ENCODE measurements at places on chromosomes 1 and 21. TPM values are rescaled to one million over a fixed set of nuclear protein-coding genes. Genes with fewer than 3 reads are reported as not detected.

The MYBPH gene
- total RNA-seq = not detected

- no peak for DNase-seq
- no peaks in the 10 kb centered on the region for H3K27me3 ChIP-seq
- H3K36me3 ChIP-seq = no peaks in the 10 kb centered on the region
- peaks cover 55% of the 10 kb centered on the region for H3K4me1 ChIP-seq
- peak overlapping the region; percentile 69 for H3K27ac ChIP-seq
These were observed 25.1 kb downstream of the ZBTB17 start for GRCh38 chr1:15950763-15951295.

DNA sequence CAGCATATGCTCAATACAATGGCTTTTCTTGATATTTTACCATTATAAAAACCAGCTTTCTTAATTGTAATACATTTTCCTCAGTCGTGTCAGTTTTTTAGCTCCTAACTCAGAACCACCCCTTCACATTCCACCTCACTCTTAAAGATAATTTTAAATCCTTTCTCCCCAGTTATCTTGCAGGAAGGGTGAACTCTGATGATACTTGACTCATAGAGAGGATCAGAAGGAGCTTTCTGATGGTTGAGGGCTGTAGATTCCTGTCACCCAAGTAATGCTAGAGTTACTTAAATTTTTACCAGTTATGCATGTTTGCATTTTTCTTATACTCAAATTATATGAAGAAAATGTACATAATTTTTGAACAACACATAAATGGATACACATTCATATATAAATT lies 233.7 kb downstream of the NCAM2 start:
- no peaks in the 10 kb centered on the region for H3K36me3 ChIP-seq
- H3K4me1 ChIP-seq = no peaks in the 10 kb centered on the region
- no peak for DNase-seq
- H3K4me3 ChIP-seq = no peak overlapping the region

DNA sequence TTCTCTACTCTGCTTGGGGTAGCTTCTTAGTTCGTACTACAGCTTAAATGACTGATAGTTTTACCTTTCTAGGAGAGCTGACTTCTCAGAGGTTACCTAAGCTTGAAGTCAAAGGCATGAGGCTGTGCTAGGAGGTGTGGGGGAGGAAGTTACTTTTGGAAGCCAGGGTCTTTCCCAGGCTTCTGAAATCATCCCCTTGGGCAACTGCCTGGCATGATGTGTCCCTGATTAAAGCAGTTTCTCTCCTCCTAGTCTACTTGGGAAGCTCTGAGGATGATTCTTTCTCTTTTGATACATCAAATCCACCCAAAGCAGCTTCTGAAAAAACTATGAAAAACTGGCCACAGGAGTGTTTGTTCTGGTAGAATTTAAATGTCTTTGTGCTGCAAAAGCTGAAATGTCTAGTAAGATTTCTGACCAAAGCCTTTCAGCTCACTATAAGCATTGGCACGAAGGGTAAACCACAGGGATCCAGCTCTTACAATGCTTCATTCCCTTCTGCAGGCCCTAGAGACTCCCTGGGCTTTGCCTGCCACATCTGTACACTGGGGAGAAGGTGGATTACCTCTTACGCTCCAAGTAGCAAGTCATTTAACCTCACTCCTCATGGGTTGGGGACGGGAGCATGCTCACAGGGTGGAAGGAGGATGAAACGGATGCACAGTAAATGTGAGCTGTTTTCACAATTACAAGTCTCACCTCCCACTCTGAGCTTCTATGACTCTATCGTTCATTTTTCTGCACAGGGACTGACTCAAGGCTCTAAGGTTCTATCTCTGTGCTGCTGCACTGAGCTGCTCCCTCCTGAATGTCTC lies 59.6 kb downstream of the RUNX1 start:
- H3K27ac ChIP-seq = no peak overlapping the region
- H3K36me3 ChIP-seq = no peaks in the 10 kb centered on the region
- no peak for DNase-seq
- no peak overlapping the region for H3K4me3 ChIP-seq
- no peaks in the 10 kb centered on the region for H3K4me1 ChIP-seq

- no peak overlapping the region for H3K4me3 ChIP-seq
- H3K4me1 ChIP-seq = no peaks in the 10 kb centered on the region
- no peak overlapping the region for H3K27ac ChIP-seq
- DNase-seq = no peak
- H3K27me3 ChIP-seq = no peaks in the 10 kb centered on the region
- H3K36me3 ChIP-seq = no peaks in the 10 kb centered on the region
These were observed 52.7 kb downstream of the AGBL4 start for GRCh38 chr1:49971088-49971487.

DNA sequence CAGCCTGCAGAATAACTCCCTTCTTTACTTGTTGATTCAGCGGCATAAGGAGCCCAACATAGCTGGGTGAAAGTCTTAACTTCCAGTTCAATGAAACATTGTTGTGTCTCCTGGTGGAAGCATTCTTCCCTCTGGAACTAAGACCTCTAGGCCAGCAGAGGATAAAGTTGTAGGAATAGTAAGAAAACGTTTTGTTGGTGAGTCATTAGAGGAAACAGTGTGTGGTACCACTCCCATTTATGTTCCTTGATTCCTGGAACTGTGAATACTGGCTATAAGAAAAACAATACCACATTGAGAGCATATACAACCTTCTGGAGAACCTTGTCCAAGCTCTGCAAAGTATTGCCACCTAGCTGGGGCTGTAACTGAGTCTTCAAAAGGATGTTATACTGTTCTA lies 737.4 kb upstream of the ZP4 start:
- H3K27ac ChIP-seq = no peak overlapping the region
- H3K4me3 ChIP-seq = no peak overlapping the region
- no peaks in the 10 kb centered on the region for H3K36me3 ChIP-seq
- DNase-seq = no peak
- no peaks in the 10 kb centered on the region for H3K27me3 ChIP-seq
